ENCODE measurements at places on chromosomes 6 and 20.

- no peak for DNase-seq
Observed at GRCh38 chr6:108831104-108831503, 17.1 kb upstream of the ARMC2 start.

DNA sequence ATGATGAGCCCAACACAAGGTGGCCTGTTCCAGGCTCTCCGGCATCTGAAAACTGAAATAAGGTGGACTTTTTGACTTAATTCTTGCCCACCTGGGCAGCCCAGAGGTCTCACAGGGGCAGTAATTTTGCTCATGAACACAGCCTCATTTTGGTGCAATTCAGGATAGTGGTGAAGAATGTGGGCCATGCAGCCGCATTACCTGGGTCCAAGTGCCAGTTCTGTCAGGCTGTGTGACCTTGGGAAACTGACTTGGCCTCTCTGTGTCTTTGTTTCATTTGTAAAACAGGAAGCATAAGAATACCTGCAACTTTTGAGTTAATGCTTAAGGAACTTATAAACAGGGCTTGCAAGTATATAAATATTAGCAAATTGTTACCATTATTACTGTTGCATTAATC, 5.6 kb downstream of the PREX1 start:
- peak; percentile 47 for DNase-seq

GRCh38 chr6:30219244-30219643, 6.0 kb upstream of the TRIM26 start:
- no peak for DNase-seq

DNA sequence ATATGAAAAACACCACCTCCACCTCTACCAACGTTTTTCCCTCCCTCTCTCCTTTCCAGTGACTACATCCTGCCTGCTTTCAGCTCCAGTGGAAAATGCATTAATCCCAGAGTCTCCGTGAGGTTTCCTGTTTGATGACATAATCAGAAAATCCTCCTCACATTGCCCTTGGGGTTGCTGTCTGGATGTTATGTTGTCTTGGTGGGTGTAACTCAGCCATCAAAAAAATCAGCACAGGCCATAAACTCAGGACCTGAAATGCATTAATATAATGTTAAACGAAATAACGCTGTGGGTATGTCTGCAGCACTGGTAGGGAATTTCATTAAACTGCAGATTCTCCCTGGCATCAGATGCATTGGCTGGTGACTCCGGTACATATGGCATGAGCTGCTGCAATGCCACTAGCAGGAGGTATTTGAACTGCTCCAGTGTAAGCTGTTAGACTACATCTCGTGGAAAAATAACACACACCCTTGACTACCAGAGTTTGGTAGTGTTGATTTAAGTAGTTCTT, 297.8 kb downstream of the PRL start:
- DNase-seq: no peak

DNA sequence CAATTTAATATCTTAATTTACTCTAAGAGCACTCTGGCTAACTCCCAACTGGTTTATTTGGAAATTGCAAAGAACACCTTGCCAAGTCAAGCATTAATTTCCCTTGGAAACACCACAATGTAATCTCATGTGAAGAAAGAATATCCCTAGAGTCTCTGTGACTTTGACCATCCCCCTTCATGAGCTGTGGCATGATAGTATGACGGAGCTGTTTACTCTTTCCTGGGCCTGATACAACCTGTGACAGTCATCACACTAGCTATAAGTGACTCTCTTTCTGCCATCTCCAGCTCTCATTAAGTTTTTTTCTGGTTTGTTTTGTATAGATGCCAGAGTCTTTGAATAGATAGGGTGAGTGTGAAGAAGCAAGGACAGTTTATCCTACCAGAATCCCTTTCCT, 470.3 kb upstream of the JARID2 start:
- DNase-seq: no peak

DNA sequence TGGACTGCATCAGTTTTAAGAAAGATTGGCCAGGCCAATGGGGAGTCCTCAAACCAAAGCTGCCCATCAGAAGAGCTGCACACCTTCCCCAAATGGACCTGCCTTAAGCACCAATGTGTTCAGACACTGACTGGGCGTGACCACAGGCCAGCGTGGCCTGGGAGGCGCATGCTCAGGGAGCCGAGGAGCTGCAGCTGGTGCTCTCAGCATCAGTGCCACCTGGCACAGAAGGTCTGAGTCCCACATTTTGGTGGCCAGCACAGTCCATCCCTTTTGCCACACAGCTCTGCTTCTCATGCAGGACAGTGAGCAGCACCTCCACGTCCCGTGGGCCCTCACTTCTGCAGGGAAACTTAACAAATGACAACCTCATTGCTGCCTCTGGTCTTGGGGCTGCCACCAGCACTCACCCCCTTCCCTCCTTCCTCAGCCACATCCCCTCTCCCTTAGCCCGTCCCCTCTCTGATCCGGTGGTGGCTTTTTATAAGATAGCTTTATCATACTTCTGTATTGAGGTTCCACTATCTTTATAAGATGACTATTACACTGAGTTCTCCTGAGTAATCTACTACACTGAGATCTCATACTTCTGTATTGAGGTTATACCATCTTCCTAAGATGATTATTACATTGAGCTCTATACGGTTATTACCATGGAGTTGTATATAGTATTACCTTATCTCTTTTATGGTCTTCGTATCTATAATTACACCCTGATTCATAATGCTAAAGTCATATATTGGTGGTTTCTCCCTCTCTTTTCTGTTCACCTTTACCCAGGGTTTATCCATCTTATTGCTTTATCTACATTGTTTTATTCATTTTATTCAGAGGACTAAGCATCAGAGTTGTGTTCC, 109.1 kb downstream of the TOX2 start:
- DNase-seq: no peak

DNA sequence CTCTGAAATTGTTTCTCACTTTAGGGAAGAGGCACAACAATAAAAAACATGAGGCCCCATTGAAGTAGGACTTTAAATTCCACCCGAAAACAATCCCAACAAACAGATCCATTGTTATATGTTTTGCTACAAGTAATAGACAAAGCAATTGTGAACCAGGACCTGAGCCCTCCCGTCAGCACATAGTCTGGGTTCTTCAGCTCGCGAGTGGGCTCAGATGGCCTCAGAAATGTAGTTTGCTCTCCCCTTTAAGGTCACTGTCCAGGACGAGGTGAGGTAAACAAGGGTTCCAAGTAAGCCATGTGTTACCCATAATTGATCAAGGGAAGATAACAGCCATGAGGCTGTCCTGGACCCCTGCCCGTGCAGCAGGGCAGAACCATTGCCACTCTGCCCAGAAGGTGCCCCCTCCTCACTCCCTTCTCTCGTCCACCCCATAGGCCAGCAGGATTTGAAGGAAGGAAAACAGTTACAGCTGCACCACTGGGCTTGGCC, 160.1 kb upstream of the QKI start:
- no peak for DNase-seq

DNA sequence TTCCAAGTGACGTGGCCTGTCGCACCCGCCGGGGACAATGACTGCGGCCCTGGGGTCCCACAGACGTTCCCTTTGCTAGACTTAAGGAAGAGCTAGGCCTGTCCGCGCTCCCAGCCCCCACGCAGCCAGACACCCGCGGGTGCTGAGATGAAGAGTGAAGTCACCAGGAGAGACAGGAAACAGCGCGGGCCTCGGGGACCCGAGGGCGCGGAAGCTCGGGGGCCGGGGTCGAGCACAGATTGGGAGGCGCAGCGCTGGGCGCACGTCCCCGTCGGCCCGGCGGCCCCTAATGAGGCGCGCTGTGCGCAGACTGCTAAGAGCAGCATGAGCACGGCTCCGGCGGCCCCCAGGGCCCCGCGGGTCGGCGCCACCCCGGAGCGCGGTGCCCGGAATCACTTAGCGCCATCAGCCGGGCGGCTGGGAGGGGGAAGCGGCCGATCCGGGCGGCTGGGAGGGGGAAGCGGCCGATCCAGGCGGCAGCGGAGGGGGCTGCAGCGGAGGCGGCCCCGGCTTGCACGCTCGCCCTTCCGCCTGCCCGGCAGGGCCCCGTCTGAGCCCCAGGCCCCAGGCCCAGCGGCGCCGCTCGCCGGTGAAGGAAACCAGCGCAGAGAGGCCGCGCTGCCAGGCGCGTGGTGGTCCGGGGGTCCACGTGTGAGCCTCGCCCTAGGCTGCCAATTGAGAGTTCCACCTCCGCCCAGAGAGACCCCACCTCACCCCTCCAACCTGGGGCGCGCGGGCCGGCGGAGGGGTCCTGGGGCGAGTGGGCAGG, 8.3 kb upstream of the AVP start:
- peak; percentile 83 for DNase-seq

DNA sequence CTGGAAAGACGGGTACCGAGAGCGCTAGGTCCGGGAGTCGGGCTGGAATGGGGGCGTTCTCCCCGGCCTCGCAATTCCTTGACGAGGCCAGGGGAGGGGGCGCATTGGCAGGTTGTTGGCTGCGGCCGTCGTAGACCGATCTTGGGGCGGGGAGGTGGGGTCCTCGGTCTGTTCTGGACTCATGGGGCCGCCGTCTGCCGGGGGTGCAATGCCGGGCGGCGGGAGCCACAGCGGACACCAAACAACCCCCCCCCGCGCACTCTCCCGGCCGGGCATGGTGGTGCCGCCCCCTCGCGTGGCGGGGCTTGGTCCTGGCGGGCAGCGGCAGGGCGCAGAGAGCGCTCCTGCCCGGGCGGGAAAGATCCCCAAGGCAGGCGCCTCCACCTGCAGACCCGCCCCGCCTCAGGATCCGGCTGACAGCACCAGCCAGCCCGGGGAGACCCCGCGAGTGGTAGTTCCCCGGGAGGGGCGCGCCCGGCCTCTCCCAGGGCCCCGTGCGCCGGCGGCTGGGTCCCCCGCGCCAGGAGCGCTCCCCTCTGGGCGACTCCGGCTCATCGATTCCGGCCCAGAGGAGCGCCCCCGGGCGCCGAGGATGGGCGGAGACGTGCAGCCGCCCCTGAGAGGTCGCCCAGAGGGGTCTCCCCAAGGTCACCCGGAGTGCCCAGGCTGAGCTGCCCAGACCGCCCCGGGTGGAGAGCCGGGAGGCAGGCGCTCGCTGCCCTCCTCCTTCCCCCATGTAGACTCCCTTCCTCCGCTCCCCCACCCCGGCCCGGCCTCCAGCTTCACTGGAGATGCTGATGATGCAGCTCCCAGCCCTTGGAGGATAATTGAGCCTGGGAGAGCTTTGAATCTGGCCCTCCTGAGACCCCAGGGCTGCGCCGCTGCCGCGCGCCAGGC, 709 bp downstream of the PPP1R16B start:
- DNase-seq: peak; percentile 89
